ENCODE measurements at places on chromosomes 4 and X. TPM values are rescaled to one million over a fixed set of nuclear protein-coding genes. Genes with fewer than 3 reads are reported as not detected.
A peak's percentile ranks its signal among the peaks of the same experiment; 100 is the strongest.

- DNase-seq: no peak
Measured at GRCh38 chrX:71541210-71542022, 8.5 kb downstream of the OGT start.

The RXFP1 gene
- 33.0 TPM for total RNA-seq

GRCh38 chr4:7763788-7764187, 175.9 kb downstream of the AFAP1 start:
- no peak for DNase-seq

The NUP54 gene
- 128 TPM for total RNA-seq

DNA sequence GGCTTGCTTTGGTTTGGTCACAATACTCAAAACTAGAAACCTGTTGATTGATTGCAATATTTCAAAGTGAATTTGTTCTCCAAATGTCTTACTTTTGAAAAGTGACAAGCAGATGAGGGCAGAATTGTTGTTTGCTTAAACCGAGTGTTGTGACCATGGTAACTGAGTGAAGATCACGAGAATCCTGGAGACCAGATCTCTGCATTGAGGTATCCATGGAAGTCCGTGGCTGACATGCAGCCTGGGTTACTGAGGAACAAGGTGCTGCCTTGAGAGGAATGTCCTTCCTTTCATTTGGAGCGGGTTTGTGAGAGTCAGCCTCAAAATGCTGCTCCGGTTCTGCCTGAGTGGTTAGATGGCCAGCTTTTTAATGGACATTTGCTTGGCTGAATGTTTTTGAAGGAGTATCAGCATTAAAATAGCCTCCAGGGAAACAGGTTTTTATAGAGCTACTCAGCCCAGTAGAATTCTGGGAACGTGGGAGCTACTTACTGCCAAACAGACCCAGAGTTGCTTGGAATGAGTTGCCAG, 31.3 kb downstream of the NYX start:
- DNase-seq: no peak

- DNase-seq: no peak
Measured at GRCh38 chr4:64157397-64157796, 251.9 kb downstream of the TECRL start.

The NSD2 gene
- 113 TPM for total RNA-seq

DNA sequence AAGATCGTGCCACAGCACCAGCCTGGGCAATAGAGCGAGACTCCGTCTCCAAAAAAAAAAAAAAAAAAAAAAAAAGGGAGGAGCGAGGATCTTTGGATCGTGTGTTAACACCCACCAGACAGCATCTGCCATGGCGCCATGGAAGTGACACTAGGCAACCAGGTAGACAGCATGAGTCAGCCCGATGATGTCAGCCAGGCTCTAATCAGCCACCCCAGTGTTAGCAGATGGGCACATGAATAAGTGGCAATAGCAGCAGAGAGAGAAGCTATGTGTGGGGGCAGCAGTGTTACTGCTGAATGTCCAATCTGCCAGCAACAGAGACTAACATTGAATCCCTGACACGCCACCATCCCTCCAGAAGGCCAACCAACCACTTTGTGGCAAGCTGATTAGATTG, 6.6 kb downstream of the SYN1 start:
- no peak for DNase-seq

- DNase-seq: no peak
Measured at GRCh38 chr4:88756149-88756548, 58.5 kb upstream of the NAP1L5 start.

GRCh38 chr4:119149110-119149509, 13.5 kb downstream of the MYOZ2 start:
- no peak for DNase-seq

DNA sequence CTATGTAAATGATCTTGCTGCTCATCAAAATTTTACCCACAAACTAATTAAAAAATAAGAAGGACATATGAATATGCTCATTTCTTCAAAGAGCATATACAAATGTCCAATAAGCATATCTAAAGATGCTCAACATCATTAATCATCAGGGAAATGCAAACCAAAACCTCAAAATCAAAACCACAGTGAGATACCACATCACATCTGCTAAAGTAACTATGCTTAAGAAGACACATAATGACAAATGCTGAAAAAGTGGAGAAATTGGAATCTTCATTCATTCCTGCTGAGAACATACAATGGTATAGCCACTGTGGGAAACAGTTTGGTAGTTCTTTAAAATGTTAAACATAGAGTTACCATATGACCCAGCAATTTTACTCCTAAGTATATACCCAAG, 81.9 kb downstream of the AFF2 start:
- no peak for DNase-seq

DNA sequence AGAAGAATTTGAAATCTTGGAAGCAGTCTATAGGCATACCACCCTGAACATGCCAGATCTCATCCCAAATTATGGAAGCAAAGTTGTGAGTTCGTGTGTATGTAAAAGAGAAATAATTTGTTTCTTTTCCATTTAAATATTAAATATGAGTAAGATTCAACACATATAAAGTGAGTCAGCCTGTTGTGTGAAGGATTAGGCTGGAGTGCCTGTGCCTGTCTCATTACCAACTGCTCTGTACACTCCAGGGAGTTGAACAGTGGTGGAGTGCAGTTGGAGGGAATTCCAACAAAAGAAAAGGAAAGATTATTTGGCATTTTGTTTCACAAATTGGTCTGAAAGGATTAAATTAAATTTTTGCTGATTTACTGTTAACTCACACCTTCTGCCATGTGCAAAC, 435.6 kb downstream of the FAT4 start:
- DNase-seq: no peak

The ADGRG4 gene
- total RNA-seq: not detected

The NEK1 gene
- total RNA-seq: 28.1 TPM

DNA sequence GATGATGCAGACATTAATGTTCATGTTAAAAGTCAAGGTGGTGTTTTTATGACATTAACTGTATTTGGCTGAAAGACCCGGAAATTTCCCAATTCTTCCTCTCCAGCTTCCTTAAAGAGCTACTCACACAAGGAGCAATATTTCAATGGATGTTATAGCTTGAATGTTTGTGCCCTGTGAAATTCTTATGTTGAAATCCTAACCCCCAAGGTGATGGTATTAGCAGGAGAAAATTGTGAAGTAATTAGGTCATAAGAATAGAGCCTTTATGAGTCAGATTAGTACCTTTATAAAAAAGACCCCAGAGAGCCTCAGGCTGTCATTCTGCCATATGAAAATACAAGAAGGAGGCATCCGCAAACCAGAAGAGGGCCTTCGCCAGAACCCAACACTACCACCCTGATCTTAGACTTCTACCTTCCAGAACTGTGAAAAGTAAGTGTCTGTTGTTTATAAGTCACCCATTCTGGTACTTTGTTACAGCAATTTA, 3.6 kb downstream of the TLR1 start:
- no peak for DNase-seq

The SPATA18 gene
- total RNA-seq: 1.2 TPM

The IL13RA1 gene
- total RNA-seq: 2.9 TPM

DNA sequence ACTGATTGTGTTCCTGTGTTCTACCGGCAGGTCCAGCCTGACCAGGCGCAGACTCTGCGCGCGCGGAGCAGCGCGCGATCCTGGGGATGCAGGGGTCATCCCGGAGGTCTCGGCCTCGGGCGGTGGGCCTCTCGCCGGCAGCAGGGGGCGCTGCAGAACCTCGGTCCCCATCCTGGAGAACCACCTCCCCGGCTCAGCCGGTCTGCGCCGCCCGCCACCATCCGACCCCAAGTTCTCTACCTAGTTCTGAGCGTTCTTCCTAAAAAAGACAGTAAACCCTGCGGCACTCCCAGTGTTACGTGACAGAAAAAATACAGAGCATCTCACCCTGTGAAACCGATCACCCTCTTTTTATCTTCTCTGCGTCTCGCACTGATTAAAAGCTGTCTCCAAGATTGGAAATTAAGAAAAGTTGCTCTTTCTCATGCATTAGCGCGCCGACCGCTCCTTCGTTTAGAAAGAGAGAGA, 1.6 kb downstream of the TRPC3 start:
- DNase-seq: peak; percentile 72

All from frontal cortex (tissue), 4 donors.